ENCODE measurements at places on chromosomes 1 and 21. TPM values are rescaled to one million over a fixed set of nuclear protein-coding genes. Genes with fewer than 3 reads are reported as not detected.

GRCh38 chr1:4050998-4051397 lies 150.9 kb upstream of the C1orf174 start:
- no peak for DNase-seq

XCL2 gene
- total RNA-seq, result 17.2 TPM

DNA sequence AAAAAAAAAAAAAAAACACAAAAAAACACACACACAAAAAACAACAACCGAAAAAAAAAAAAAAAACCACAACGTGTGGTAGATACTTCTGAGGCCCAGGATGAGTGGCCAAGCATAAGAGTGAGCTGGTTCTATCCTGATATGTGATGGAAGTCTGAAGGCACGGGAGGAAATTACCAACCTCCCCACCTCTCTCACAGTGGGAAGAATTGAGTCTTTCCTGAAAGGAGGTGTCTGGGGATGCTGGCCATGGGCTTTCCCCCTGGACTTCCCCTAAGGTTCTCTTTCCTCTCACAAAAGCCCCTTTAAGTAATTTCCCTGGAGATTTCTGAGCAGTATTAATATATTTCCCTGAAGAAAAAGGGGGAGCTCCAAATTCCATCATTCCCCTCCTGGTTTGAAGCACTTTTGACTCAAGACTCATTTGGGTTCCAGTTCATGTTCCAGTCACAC lies 5.2 kb downstream of the TMCC2 start:
- no peak for DNase-seq

CFHR4 gene
- 0.32 TPM for total RNA-seq

DNA sequence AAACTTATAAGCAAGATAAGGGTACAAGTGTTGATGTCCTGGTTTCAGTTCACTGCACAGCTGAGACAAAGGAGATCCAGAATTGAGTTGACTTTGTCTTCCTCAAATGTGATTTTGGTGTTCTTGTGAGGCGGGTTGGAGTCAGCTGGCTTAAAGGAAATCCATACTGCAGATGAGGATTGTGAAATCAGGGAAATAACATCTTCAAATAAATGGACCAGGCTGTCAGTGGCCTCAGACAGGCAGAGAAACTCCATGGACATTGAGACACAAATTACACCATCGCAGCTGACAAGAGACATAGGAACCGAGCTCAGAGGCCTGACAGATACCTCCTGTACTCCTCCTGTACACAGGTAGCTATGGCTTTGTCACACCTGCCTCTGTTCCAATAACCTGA lies 27.0 kb upstream of the REG4 start:
- DNase-seq, result no peak

DNA sequence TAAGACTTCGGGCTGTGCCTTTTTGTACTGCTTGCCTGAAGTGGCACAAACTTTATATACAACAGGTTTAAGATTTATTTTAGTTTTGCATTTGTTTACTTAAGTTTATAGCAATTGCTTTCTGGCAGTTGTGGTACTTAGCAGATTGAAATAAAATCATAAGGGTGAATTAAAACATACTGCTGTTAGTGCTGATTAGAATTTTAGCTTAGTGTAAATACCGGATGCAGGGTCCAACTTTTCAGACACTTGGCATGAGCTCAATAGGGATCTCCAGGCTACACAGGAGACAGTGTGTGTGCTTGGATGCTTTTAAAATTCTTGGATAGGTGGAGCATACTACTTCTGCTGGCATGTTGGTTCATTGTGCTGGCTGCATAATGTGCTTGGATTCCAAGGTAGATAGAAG lies 159.6 kb downstream of the NFIA start:
- DNase-seq, result no peak

FASLG gene
- total RNA-seq, result 1.4 TPM

DNAJC6 gene
- 6.6 TPM for total RNA-seq

GRCh38 chr1:84634536-84635205 lies 55.6 kb downstream of the SSX2IP start:
- no peak for DNase-seq

DNA sequence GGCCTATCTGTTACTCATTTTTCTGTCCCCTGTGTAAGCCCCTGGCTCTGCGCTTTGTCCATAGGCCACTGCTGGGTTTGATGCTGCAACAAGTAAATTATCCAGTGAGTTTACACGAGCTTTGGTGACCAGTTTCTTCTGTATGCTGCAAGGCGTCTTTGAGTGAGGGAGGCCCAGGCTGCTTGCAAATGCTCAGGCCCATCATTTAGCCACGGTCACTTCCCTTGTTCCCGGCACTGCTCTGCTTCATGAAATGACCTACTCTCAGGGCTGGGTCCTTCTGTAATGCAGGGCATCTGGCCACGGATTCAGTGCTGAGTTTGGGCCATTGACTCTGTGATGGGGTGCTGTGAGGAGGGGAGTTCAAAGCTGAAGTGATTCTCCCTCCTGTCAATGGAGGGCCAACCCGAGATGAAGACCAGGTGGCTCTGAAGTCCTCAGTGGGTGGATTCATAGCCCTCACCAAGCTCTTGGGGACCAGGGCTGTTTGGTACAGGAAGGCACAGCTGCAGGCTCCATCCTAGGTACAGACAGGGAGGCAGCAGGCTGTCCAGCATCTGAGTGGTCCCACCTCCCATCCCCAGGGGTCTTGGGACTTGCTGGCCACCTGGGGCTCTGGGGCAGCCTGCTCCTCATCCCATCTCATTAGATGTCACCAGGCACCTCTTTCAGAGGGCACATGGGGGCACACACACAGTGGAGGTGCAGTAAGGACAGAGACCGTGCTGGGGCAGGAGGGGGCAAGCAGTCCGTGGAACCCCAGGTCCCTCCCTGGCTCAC lies 21.7 kb downstream of the LHX4 start:
- peak; percentile 66 for DNase-seq

DNA sequence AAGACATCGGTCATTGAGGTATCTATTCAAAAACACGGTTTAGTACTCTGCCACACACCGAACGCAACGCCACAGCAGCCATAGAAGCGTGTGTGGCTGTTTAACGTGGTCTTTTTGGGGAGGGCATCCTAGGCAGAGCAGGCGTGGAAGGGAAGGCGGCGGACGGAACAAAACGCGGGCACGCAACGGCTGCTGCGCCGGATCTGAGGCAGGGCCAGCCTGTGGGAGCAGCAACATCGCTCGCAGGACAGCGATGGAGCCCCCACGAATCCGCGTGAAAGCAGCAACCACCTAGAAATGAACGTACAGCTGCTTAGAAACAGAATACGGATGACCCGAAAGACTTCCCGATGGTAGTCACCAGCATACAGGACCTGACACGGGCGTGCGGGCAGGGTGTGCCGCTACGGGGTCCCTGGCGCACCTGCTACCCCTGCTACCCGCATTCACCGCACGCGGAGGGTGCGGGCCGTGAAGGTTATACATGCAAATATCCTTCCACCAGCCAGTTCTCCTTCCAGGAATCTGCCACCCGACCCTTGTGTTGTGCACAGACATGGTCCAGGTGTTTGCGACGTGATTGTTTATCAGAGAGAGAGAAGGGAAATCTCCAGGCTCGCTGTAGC lies 114.4 kb upstream of the COL6A1 start:
- DNase-seq, result peak; percentile 70

SPRR2G gene
- total RNA-seq, result not detected

DNA sequence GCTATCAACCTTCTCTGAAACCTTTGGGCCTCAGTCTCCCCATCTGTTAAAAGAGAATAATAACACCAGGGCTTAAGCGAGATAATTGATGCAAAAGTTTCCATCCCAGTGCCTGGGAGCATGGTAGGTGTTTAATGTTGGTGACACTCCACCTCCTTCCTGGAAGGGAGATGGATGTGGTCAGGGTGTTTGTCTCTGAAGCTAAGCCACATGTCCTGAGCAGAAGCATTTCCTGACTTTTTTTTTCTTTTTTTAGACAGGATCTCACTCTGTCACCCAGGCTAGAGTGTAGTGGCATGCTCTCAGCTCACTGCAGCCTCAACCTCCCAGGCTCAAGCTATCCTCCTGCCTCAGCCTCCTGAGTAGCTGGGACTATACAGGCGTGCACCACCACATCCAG lies 72.6 kb upstream of the HMGB4 start:
- DNase-seq, result no peak

GRCh38 chr1:60866226-60866900 lies 216.0 kb upstream of the NFIA start:
- DNase-seq, result no peak

DNA sequence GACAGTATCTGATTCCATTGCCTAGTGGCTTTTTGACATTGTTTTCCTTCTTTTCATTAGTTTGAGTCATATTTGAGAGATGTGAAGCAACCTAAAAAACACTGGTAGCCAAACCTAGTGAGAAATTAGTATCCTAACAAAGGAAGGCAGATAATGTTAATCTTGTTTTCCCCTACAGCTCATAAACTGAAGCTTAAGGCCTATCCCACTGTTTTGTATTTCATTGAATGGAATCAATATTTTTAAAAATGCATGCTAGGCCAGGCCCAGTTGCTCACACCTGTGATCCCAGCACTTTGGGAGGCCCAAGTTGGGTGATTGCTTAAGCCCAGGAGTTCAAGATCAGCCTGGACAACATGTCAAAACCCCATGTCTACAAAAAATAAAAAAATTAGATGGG lies 1.2 kb downstream of the CR1L start:
- no peak for DNase-seq

DNA sequence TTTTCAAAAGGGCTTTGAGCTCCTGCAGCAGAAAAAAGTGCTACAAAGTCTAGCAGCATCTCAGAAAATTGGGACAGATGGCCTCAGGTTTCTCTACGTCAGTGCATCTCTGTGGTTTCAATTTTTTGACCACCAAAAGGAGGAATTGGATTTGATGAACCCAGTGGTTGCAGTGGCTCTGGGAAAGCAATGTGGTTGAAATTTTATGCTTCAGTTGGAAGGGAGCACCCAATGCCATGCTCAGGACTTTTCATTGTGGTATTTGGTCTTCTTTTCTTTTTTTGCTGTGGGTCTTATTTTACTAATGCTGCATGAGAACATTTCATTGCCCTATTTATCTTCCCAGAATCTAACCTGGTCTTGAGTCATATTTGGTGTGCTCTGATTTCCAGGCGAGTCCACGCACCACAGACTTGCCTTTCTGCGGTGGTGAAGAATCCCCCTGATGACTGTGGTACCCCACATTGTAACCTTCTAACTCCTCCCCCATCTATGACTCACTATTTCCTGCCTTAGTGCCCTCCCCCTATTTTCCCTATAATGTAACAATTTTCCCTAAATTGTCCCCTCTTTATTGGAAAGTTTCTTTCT lies 56.7 kb downstream of the S1PR1 start:
- DNase-seq, result no peak

KISS1 gene
- total RNA-seq, result not detected

- DNase-seq, result no peak
These were observed 26.2 kb upstream of the HHAT start for GRCh38 chr1:210302501-210302900.

- no peak for DNase-seq
These were observed 445.8 kb upstream of the ZP4 start for GRCh38 chr1:238336531-238336930.

DNA sequence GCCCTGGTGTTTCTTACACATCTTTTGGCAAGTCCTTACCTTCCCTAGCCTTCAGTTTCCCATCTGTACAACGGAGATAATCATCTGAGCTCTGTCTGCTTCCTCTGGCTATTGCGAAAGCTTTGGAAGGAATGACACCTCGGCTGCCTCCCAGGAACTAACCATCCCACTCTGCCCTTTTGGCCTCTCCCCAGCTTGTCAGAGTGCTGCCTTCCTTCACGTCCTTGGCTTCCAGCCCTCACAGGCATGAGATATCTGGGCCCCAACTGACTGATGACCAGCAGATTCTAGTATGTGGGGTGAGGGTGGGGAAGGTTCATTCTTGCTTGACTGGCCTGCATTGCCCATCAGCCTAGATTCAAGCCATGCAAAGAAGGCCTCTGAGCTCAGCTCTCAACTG lies 253.1 kb upstream of the FGGY start:
- no peak for DNase-seq

GRCh38 chr1:228650141-228650540 lies 85.1 kb upstream of the RHOU start:
- peak; percentile 75 for DNase-seq

DNA sequence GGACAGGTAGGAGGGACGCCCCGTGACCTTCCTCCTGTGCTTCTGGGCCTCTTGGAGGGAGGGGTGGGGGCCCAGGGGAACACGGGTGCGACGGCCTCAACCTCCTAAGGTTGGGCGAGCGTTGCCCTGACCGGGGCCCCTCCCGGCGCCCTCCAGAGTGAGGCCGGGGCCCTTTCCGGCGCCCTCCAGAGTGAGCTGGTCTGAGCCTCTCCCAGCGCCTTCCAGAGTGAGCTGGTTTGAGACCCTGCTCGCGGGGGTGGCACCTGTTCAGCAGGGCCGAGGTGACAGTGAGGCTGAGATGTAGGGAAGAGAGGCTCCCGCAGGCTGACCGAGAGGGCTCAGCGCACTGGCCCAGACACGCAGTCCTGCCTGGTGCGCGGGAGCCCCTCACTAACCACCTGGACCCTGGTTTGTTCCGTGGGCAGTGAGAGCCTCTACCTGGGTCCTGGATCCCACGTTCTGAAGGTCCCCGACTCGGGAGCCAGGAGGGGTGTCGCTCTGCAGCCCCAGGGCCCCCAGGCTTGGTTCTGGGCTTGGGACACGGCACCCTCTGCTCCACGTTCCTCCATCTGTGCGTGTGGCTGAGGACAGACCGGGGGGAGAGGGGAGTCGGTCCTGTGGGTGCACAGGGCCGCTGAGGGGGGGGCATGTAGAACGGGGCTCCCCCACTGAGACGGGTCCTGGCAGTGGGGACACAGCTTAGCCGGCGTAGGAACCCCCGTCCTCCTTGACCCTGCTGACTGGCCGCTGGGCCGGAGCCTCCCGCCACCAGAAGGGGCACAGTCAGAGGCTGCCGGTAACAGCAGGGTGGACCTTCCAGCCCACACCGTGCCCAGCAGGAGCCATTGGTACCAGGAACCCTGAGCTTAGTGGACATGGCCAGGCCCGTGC lies 1.4 kb downstream of the COL6A1 start:
- peak; percentile 75 for DNase-seq

- peak; percentile 81 for DNase-seq
These were observed 19.0 kb downstream of the THEMIS2 start for GRCh38 chr1:27891196-27891889.

TRABD2B gene
- 2.1 TPM for total RNA-seq

CZIB gene
- total RNA-seq, result 36.2 TPM

GRCh38 chr21:43866659-43867331 lies 1.8 kb downstream of the AGPAT3 start:
- peak; percentile 78 for DNase-seq

NAXE gene
- 49.2 TPM for total RNA-seq

DNA sequence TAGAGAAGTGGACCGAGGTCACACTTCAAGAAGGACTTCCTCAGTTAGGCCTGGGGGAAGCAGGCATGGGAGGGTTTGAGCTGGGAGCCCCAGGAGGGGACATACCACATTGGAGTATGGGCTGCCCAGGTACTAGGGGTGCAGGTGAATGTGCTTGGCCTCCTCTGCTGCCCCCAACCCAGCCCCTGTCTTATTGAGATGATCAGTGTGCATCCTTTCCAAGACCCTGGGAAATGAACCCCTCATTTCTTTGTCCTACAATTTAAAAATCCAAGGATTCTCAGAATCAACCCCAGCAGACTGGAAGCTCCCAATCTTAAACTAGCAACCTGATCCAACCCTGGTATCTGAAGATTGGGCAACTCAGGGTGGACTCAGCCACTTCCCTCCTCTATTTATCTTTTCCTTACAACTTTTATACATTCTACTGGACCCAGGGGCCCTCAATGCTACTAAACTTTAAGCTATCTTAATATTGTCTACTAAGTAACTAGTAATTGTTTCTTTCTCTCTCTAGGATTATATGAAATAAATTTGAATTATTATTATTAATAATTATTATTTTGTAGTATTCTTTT lies 9.1 kb downstream of the MEX3A start:
- DNase-seq, result no peak

Measured in spleen (tissue), 13 donors.